NCI-H1092 treated with DMSO at 0.1 percent for 48 hours (cell line): ENCODE measurements at places on chromosomes 16 and 17.

GRCh38 chr17:37259030-37259735 is 116.6 kb upstream of the C17orf78 start:
- no peak for DNase-seq

DNA sequence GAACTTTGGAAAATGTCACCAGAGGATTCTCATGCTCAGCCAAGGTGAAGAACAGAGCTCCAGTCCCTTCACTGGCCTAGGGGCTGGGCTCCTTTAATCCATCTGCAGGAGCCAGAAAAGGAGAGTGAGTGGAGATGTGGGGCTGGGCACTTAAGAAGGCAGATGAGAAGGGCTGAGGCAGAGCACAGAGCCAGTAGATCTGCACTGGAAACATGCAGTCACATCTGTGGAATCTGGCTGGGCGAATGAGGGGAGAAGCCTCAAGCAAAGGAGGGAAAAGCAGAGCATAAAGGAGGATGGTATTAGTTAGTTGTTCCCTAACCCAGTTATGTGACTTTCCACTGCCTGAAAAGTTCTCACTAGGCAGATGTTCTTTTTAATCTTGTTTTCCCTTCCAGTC is 50.4 kb upstream of the BCAR1 start:
- DNase-seq: no peak

DNA sequence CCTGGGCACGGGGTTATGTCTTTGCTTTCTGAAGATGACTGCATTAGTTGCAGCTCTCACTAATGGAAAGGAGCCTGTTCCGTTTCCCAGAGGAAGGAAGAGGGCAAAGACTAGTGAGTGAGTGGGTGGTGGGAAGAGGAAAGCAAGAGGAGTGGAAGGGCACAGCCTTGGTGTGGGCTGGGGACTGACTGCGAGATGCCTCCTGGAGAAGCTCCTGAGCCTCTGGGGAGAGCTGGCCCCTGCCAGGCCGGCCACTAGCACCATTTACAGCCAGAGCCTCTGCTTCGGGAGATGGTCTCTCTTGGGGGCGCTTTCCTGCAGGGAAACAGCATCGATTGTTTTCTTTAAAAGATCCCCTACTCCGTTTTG is 825 bp upstream of the RHBDL3 start:
- DNase-seq: no peak

- DNase-seq: no peak
Observed at GRCh38 chr17:4856937-4857314, 23.8 kb downstream of the MINK1 start.

DNA sequence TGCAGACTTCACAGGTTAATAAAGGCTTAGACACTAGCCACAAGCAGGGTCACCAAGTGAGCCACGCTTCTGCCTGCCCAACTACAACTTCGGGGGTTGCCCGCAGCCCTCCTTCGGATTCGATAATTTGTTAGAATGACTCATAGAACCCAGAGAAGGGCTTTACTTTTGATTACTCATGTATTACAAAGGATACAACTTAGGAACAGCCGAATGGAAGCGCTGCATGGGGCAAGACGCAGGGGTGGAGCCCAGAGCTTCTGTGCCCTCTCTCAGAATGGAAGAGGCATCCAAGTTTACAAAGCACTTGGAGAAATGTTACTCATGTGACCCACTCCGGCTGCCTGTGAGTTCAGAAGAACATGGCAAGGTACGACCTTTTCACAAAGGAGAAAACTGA is 7.5 kb upstream of the CDH5 start:
- DNase-seq: no peak

DNA sequence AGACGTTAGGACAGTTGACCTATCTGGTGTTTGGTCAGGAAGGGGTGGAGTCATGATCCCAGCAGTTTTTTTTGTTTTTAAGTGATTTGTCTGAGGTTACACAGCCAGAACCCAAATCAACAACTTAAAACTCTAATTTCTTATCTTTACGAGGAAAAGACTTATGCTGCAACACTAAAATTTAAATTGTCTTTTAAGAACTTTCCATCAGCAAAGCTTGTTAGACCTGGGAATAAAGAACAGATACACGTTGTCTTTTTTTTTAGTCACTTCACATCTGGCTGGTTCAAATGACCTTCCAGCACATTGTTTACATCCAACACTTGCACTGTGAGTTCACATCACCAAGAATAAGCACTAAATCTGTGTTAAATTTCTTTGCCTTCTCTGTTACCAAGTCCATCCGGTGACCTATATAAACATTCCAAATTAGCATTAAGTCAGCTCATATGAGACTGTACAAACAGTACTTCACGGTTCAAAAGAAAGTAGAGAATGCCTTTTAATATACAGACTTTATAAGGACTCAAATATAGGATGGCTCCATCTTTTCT is 115.0 kb downstream of the HS3ST2 start:
- DNase-seq: peak; percentile 90
